Ureter (tissue), 1 donor: ENCODE measurements at places on chromosomes 4 and X. TPM values are rescaled to one million over a fixed set of nuclear protein-coding genes. Genes with fewer than 3 reads are reported as not detected.

- no peak for DNase-seq
Observed at GRCh38 chr4:38163216-38164006, 203.2 kb downstream of the PTTG2 start.

GRCh38 chrX:63561425-63561824 lies 210.3 kb upstream of the SPIN4 start:
- no peak for DNase-seq

GRCh38 chr4:111963158-111963700 lies 182.0 kb upstream of the FAM241A start:
- DNase-seq, result no peak

- DNase-seq, result peak; percentile 44
Observed at GRCh38 chrX:139194571-139195280, 335.8 kb upstream of the F9 start.

TCEAL2 gene
- total RNA-seq, result 11.7 TPM
